ENCODE measurements at places on chromosomes 12 and 14. TPM values are rescaled to one million over a fixed set of nuclear protein-coding genes. Genes with fewer than 3 reads are reported as not detected.
A peak's percentile ranks its signal among the peaks of the same experiment; 100 is the strongest.

DNA sequence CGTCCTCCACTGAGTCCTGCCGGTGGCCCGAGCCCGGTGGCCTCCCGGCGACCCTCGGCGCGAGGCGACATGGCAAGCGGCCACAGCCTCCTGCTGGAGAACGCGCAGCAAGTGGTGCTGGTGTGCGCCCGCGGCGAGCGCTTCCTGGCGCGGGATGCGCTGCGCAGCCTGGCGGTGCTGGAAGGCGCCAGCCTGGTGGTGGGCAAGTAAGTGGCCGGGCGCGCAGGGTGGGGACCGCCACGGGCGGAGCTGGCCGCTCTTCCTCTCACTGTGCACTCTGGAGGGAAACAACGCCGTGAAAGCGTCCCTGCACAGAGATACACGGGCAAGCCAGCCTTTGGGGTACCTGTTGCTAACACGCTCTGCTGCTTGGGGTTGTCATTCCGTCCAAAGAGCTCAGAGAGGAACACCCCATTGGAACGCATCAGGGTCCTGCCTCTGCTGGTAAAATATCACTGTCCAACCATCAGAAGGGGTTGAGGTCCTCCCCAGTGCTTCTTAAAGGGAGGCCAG is at the start of gene AMDHD1:
AMDHD1 (plus strand) TSS at position 2 of the 513 bp plus-strand sequence; CDS start at position 70, 68 bp downstream.
- DNase-seq, result peak; percentile 80

DNA sequence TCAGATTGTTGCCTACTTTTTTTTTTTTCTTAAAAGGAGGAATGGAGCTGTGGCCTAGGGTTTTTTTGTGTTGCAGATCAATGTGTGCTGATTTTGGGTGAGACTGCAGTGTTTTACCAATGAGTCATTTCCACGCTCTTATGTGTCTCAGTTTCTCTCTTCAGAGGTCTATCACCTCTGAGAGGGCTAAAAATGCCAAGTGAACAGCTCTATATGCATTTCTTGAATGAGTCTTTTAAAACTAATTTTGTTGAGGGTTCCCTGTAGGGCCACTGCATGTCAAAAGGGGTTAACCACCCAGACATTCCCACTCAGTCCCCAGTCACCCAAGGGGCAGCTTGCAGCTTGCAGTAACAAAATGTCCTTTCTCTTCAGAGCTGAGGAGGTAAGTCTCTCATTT is 24.3 kb upstream of the GLIPR1L2 start:
- no peak for DNase-seq

- DNase-seq, result peak; percentile 10
These were observed 3.7 kb upstream of the IGF1 start for GRCh38 chr12:102484017-102484416.

- peak; percentile 55 for DNase-seq
These were observed 14.2 kb downstream of the HEBP1 start for GRCh38 chr12:12985817-12986408.

DNA sequence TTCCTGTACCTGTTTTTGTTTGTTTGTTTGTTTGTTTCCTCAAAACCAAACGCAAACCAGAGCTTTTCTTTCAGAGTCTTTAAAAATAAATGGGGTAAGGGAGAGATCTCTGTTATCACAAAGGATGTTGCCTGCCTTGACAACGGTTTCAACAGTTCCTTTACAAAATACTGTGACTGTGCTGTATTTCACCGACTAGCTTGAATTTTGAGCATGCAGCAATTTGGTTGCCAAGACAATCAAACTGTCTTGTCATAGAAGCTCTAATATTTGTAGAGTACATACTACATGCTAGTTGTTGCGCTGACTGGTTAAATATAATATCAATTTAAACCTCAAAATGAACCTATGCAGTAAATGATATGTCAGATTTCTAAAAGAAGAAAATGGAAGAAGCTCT is 22.4 kb upstream of the TCP11L2 start:
- no peak for DNase-seq

DNA sequence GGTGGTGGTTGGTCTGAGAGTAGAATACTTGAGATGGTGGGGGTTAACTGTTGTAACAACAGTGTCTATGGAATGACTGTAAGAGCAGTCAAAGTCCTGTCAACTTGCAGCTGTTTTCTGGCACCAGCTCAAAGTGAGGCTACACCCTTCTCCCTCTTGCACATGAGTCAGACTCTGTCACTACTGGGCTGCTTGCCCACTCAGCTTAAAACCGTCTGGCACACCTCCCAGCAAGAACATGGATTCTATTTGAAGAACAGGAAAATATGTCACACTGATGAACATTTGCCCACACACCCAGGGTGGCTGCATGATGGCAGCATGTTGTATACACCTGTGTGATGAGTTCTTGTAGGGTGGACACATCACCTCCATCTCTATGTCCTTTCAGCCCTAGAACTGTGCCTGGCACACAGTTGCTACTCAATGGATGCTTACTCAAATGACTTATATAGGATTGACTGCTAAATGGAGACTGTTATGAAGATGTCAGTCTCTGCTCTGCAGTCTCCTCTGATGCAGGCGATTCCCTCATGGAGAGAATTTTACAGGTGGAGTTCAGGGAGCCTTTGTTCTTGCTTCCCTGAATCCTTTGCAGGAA is 19.3 kb upstream of the SERPINA6 start:
- peak; percentile 77 for DNase-seq

DNA sequence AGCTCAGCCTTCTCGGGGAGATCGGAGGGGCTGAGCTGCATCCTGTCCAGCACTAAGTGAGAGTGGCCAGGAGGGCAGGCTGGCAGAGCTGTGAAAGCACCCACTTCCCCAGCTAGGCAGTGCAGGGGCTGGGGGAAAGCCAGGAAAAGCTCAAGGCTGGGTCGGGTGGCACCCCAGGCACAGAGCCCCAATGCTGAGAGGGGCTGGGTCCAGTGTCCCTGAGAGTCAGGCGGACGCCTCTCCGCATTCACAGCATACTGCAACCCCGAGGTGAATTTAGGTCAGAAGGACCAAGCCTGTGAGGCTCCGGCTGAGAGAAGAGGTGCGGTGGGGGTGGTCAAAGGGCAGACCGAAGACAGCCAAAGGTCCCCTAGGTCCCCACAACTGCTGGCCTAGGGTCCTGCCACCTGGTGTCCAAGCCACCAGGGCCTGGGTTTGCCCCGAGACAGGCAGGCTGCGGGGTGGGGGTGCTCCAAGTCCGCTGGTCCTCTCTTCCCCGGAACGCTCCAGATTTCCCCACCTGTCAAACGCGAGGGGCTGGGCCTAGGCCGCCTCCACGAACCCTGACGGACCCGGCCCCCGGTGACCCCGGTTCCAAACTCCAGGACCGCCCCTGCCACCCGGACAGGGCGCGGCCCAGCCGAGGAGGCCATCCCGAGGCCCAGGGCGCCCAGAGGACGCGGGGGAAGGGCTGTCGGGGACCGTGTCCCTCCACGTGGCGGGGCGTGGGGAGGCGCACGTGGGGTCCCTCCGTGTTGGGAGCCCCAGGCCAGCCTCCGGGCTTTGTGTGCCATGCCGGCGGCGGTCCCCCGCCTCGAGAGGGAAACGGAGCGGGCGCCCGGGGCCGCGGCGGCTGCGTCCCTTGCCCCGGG is 527 bp downstream of the CAMKK2 start:
- peak; percentile 41 for DNase-seq

GRCh38 chr12:95942524-95943329 is at the start of gene CCDC38:
CCDC38 (minus strand) TSS chr12:95942614; CDS start chr12:95936509, 6,105 bp downstream.
- peak; percentile 91 for DNase-seq

- peak; percentile 71 for DNase-seq
These were observed 18.9 kb downstream of the MNAT1 start for GRCh38 chr14:60753264-60754119.

- DNase-seq, result no peak
These were observed 24.0 kb upstream of the ESRRB start for GRCh38 chr14:76351941-76352340.

DNA sequence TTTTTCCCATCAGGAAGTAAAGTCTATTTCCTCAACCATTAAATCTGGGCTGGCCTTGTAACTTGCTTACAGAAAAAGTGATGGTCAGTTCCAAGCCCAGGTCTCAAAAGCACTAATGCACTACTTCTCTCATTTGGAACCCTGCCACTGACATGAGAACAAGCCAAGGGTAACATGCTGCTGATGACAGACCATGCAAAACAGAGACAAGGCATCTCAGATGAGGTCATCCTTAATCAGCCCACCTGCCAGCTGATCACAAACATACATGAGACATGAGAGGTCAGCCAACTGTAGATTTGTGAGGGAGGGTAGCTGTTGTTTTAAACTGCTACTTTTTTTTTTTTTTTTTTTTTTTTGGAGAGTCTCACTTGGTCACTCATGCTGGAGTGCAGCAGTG is 16.2 kb downstream of the TWF1 start:
- no peak for DNase-seq

DNA sequence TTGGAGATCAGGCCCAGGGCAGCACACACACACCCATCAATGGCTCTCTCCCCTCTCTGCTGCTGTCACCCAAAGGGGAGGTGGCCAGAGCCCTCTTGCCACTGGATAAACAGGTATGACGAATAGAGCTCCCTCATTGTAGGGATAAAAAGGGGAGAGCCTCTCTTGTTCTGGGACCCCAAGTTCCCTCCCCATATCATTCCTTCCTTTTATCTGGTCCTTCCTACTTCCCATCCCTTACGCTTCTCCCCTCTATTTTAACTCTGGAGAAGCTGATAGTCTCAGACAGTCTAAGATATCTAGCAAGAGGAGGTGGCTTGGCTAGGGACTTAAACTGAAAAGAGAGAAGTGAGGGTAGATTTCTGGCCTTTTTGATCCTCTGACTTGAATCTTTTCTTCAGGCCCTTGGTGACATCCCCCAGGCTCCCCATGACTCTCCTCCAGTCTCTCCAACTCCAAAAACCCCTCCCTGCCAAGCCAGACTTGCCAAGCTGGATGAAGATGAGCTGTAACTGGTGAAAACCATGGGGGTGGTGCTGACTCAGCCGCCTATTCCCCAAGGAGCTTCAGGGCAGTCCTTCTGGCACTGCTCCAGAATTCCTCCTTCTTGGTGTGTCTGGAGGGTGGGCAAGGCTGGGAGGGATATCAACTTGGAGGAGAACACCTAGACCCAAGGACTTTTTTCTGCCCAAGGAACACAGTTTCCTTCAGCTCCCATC is 5.3 kb downstream of the ARHGEF25 start:
- DNase-seq, result no peak

- DNase-seq, result peak; percentile 72
These were observed 596 bp downstream of the DLST start for GRCh38 chr14:74882103-74882920.

DNA sequence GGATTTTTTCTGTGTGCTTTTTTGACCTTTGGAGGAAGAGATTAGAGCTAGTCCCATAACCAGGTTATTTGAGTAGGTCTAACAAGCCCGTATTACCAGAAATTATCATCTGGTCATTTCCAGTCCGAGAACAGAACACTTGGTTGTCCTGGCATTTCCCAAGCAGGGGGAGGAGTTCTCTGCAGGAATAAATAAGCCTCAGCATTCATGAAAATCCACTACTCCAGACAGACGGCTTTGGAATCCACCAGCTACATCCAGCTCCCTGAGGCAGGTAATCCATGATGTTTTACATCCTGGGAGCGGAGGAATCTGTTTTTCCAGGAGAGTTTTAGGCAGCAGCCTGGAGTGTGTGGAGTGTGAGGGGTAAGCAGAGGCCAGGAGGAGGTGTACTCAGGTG is at the start of gene SERPINA3:
SERPINA3 (plus strand) TSS at position 218 of the 400 bp plus-strand sequence. CDS start 2,051 bp downstream, outside the sequence.
- DNase-seq, result no peak

DNA sequence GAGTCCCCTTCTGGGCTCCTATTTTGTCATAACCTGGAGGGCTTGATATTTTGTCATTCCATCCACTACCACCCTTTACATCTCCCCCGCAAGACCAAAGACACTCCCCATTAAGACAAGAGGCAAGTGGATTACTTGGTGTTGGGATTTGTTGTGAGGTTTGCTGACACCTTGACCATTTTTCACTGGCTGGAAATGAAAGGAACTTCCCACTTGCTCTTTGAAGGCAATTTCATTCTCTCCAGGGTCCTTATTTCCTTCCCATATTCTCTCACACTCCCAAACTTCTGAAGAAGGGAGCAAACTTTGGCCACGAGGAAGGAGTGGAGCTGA is 14.9 kb downstream of the AGAP2 start:
- DNase-seq, result no peak

DNA sequence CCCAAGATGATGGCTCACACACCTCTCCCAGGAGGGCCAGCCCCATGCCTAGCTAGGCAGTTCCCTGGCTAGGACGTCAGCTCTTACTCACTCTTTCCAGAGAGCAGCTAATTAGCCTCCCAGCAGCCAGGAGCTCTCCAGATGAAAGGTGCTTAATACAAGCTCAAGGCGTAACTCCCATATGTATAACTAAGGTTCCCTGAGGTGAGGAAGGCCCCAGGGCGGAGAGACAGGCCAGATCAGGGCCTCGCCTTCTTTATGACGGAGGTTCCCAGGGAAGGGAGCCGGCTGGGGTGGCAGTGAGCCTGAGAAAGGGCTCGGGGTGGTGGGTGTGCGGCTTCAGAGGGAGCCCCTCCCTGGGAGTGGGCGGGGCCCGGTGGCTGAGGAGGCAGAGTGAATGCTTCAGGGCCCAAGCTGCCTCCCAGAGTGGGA is 26.4 kb upstream of the ZFP36L1 start:
- DNase-seq, result peak; percentile 80

DNA sequence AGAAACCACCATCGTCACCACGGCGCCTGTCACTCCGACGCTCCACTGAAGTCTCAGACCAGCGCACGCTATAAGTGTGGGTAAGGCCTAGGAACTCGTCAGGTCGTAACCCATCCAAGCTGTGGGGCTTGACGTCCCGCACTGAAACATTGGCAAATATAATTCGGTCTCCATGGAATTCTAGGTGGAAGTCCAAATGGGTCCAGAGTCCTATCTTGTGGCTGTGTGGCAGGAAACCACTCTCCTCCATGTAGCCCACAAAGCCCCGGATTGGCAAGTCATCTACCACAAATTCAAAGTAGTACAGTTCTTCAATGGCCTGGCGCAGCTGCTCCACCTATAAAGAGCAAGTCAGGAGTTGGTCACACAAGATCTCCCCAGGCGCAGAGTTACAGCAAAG is 2.3 kb downstream of the TM9SF1 start:
- DNase-seq, result no peak

GRCh38 chr12:86663716-86664115 is 407.5 kb upstream of the MGAT4C start:
- no peak for DNase-seq

GRCh38 chr14:74604911-74605310 is 7.1 kb downstream of the LTBP2 start:
- no peak for DNase-seq

GRCh38 chr12:20212658-20213555 is 155.4 kb upstream of the PDE3A start:
- no peak for DNase-seq

SLC4A8 gene
- total RNA-seq, result 1.7 TPM

CLEC6A gene
- not detected for total RNA-seq

PZP gene
- not detected for total RNA-seq

TBC1D30 gene
- 0.37 TPM for total RNA-seq

KRT77 gene
- not detected for total RNA-seq

FGF6 gene
- total RNA-seq, result not detected

PTPRR gene
- total RNA-seq, result not detected

TDRD9 gene
- total RNA-seq, result 0.42 TPM

Data from activated CD4-positive, alpha-beta T cell treated with anti-CD3 and anti-CD28 coated beads for 36 hours (primary cell).